ENCODE measurements at places on chromosomes 16 and 17.

GRCh38 chr17:50272711-50273653 is 1.3 kb upstream of the TMEM92 start:
- DNase-seq: no peak

DNA sequence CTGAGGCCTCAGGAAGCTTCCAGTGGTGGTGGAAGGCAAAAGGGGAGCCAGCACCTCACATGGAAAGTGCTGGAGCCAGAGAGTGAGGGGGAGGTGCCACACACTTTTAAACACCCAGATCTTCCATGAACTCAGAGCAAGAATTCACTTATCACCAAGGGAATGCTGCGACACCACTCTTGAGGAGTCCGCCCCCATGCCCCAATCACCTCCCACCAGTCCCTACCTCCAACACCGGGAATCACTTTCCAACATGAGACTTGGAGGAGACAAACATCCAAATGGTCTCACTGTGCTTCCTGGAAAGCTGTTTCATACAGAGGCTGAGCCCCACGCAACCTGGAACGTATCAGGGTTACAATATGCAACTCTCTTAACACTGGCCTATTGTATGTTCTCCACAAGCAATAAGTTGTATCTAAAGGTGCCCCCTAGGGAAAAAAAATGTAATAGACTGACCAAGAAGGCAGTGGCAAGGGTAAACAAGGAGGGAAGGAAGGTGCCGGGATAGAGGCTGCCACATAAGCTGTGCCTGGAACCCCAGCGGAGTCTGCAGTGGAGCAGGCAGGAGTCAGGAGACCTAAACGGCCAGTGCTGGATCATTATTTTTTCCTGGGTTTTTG is 106.7 kb upstream of the FOXF1 start:
- no peak for DNase-seq

DNA sequence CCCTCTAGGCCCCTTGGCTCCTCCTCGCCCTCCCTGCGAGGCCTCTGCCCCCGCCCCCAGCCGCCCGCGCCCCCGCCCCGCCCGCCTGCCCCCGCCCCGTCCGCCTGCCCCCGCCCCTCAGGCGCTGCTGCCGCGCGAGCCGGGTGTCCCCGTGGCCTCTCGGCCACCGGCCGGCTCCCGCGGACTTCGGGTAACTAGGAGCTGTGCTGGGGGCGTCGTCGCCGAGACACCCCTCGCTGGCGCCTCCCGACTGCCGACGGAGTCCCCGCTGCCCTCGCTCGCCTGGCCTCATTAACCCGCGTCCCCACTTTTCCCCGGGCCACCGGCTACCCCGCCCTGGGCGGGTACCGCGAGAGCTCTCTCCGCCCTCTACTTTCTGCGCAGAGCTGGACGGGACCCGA is at the start of gene TLCD1:
TSS of gene TLCD1 (minus strand) at position 8 of the 401 bp plus-strand sequence. CDS start 136 bp downstream, outside the sequence.
- DNase-seq: no peak

- DNase-seq: no peak
These were observed 2.9 kb upstream of the CCDC102A start for GRCh38 chr16:57539072-57539796.

DNA sequence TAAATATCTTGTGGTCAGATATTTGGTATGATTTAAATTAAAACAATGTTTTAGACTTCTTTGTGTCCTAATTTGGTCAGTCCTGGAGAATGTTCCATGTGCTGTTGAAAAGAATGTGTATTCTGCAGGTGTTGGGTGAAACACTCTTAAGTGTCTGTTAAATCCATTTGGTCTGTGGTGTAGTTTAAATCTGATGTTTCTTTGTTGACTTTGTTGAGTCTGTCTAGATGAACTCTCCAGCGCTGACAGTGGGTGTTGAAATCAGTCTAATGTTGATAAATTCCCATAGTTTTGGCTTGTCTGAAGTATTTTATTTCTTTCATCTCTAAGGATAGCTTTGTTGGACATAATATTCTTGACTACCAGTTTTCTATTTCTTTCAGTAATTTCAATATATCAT is 18.8 kb downstream of the TANC2 start:
- DNase-seq: no peak

Measured in astrocyte of the cerebellum (primary cell).